CD4-positive, alpha-beta T cell treated with Interleukin-12 subunit alpha and Interleukin-12 subunit beta, for 1 hour (primary cell): ENCODE measurements at places on chromosomes 16 and 17.

DNA sequence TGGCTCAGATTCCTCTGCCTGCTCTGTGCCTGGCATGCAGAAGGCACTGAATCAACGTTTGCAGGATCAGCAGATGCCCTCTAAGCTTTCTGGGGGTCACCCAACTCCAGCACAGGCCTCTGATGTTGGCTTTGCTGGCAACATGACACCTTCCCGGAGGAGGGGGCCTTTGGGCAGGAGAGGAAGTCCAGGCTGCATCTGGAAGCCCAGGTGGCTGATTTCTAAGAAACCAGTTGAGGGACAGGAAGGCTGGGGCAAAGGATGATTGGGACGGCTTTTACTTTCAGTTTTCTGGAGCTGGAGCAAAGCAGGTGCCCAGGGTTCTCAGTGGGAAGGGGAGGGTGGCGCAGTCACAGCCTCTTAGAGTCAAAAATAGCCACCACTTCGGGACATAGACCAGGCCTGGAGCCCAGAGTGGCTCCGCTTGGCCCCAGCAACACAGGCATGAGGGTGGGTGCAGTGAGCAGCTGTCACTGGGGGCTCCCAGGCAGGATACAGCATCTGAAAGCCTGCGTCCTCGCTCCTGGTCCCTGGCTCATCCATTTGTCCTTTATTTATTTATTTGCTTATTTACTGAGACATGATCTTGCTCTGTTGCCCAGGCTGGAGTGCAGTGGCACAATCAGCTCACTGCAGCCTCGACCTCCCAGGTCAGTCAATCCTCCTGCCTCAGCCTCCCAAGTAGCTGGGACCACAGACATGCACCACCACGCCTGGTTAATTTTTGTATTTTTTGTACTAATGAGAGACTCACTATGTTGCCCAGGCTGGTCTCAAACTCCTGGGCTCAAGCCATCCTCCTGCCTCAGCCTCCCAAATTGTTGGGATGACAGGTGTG, 15.1 kb downstream of the SOCS1 start:
- DNase-seq, result no peak

DNA sequence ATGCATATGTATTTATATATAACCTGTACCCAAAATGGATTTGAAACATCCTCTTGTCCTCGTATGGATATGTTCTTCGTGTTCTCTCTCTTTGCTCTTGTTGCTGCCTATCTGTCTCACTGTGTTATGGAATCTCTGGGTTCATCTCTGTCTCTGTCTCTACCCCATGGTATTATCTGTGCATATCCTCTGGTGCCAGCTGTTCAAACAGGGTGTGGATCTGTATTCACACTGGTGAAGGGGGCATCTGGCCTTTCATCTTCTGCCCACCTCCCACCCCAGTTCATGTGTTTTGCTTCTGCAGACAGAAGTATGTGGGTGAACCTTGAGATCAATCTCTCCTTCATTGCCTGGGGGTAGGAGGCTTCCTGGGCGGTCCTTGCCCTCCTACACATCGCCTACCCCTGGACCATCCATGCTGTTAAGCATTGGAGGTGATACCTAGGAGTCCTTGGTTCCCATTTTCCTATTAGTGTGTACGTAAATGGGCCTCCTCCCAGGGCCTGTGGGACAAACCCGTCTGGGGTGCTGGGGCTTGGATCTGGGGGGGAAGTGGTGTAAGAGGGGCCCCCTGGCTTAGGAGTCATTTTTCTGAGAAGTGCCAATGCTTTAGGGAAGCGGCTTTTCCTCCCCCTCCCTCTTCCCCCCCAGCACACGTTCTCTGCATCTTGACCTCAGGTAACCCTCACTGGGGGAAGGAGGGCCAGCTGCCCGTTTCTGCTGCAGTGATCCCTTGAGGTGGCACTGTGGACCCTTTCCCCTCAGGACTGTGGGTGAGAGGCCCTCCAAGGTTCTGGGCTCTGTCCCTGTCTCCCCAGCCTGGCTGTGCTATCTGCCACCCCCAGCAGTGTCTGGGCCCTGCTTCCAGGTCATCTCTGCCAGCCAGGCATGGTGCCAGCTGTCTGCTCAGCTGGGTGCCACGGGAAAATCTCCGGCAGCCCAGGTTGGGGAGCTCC, 21.1 kb downstream of the RARA start:
- peak; percentile 45 for DNase-seq

GRCh38 chr17:64767269-64767997, 105.3 kb upstream of the SMURF2 start:
- DNase-seq, result no peak

DNA sequence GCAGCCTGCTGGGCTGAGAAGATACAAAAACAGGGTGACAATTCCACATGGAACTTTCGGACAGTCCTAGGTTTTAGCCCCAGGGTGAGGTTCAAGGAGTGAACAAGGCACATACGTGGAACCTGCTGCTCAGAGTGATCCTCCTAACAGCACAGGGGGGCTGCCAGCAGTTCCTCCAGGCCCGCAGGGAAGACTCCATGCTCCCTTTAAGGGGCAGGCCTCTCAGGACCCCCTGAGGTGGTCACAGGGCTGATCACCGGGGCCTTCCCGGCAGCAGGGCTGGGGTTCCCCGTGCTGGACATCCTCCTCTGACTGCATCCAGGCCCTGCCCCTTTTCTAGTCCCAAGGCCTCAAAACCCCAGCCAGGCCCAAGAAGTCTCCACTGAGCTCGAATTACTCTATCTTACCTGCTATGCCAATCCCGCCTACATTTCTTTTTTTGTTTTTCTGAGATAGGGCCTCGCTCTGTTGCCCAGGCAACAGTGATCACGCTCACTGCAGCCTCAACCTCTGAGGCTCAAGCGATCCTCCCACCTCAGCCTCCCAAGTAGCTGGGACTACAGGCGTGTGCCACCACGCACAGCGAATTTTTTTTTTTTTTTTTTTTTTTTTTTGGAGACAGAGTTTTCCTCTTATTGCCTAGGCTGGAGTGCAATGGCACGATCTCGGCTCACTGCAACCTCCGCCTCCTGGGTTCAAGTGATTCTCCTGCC, 10.4 kb downstream of the CANT1 start:
- no peak for DNase-seq

DNA sequence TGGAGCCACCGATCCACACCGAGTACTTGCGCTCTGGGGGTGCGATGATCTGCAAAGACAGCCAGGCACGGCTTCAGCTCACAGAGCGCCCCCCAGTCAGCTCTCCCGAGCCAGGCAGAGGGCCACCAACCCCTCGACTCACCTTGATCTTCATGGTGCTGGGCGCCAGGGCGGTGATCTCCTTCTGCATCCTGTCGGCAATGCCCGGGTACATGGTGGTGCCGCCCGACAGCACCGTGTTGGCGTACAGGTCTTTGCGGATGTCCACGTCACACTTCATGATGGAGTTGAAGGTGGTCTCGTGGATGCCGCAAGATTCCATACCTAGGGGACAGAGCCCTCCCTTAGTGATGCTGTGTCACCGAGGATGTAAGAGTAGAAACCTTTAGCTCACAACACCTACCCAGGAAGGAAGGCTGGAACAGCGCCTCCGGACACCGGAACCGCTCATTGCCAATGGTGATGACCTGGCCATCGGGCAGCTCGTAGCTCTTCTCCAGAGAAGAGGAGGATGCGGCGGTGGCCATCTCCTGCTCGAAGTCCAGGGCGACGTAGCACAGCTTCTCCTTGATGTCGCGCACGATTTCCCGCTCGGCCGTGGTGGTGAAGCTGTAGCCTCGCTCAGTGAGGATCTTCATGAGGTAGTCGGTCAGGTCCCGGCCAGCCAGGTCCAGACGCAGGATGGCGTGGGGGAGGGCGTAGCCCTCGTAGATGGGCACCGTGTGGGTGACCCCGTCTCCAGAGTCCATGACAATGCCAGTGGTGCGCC, 1.6 kb downstream of the ACTG1 start:
- DNase-seq, result peak; percentile 49

DNA sequence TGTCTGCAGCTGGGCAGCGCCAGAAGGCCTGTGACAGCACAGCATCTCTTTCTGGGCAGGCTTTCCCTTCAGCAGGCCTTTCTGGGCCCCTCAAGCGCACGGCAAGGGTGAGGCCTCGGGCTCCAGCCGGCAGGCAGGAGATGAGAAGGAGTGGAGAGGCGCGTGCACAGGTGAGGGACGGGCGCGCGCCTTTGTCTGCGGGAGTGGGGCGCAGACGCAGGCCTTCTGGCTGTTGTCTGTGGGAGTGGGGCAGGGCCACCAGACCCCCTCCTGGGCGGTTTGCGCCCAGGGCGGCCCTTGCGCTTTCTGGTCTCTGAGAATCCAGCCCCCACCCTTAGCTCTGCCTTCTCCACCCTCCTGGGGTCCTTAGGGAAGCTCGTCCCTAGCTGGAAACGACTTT, 6.5 kb downstream of the ZNF205 start:
- no peak for DNase-seq

DNA sequence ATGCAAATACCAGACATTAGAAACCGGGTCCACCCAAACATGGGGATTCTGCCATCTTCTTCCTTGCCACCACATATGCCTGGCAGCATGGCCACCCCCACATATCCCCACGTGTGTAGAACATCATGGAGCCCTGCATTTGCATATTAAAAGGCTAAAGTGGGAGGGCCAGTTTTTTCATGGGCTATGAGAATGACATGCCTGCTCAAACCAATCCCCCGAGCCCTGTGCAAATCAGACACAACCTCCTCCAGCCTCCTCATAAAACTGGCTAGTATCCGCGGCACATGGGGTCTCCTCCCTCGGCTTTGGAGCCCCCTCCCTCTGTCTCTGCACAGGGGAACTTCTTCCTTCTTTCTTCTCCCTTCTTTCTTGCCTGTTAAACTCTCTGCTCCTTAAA, 174.9 kb upstream of the WSCD1 start:
- no peak for DNase-seq

GRCh38 chr17:50111673-50112655, 16.8 kb downstream of the PDK2 start:
- DNase-seq, result no peak

- DNase-seq, result peak; percentile 72
Observed at GRCh38 chr17:76556765-76557367, 17.0 kb downstream of the PRCD start.

GRCh38 chr16:71448274-71448866, 6.5 kb upstream of the TLE7 start:
- no peak for DNase-seq

DNA sequence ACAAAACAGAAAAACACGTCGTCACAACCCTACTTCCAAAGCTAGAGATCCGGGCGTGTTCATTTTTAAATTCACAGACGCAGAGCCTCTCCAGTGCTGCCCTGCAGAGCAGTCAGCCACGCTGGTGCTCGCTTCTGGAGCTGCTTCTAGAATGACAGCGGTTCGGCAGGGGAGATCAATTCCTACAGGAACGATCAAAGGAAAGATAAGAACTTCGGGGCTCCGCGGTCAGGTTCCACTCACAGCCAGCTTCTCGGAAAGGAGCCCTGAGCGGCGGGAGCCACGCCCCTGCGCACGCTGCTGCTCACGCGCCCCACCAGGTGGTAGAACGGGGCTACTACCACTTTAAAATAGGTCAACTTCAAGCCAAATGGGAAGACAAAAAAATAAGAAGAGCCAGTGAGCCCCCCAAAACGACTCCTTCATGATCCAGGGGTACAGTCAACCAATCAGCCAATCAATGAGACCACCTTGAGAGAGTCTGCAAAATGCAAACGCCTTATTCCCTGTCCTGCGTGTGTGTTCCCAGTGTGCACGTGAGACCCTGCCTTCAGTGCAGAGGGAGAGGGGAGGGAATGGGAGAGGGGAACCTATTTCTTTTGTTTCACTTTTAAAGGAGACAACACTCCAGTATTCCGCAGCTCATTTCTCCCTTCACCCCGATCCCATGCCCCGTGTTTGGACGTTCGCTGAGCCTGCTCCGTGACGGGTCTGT, 209.7 kb downstream of the RBFOX3 start:
- peak; percentile 73 for DNase-seq

DNA sequence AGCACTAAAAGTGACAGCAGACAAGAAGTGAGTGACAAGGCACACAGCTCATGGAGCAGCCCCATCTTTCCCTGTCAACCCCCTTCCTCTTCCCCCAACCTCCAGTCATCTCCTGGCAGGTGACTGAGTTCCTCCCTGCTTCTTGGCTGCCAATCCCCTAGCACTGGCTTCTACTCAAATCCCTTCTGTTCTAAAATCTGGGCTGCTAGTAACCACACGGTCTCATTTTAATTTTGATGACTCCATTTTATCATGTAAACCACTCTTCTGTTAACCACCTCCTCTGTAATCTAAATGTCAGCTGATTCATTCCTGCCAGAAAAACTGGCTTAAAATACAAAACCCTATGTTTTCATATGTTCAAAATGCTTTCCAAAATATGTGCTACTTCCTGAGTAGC, 419.8 kb upstream of the MON1B start:
- no peak for DNase-seq

GRCh38 chr17:16987066-16987829, 15.3 kb upstream of the TNFRSF13B start:
- DNase-seq, result no peak

GRCh38 chr17:74838274-74838673, 21.4 kb downstream of the GRIN2C start:
- no peak for DNase-seq

GRCh38 chr17:1186923-1187771, 7.4 kb upstream of the ABR start:
- DNase-seq, result peak; percentile 80

- peak; percentile 37 for DNase-seq
Observed at GRCh38 chr17:75571197-75571884, 16.3 kb upstream of the MYO15B start.

GRCh38 chr16:52783616-52784015, 236.7 kb upstream of the TOX3 start:
- DNase-seq, result no peak

- DNase-seq, result no peak
Observed at GRCh38 chr16:53844804-53845203, 140.8 kb downstream of the FTO start.

DNA sequence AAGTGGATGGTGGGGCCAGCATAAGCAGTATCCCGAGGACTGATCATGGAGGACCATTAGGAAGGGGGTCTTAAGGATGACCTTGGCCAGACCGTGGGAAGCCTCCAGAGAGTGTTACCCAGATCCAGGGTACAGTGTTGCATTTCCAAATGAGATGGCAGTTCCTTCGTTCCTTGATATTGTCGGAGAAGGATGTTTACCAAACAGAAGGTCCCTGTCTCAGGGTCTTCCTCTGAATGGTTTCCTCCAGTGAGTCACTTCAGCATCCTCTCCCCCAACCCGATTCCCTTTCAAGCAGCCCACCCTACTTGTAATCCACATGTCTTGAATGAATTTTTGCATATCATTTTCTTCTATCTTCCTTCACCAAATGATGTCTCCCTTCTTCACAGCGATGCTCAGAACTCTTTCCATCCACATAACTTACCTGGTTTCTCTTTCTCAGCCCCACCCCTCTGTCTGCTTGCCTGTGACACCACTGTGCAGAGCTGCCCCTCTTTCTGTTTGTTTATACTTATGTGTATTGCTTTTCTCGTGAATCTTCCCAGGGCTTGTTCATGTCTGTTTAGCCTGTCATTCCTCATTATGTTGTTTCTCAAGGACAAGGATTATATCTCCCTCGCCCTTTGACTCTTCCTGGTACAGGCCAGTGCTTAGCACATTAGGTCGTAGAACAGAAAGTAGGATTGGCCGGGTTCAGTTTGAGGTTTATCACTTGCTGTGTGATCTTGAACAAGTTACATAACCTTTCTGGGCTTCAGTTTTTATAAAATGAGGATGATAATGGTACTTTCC, 5.7 kb downstream of the GOSR2 start:
- DNase-seq, result no peak

- no peak for DNase-seq
Observed at GRCh38 chr17:62807812-62808575, at the start of gene MARCHF10. MARCHF10 (minus strand) TSS chr17:62808314; CDS start chr17:62801735, 6,579 bp downstream.
